ENCODE measurements at places on chromosomes 6 and 20. TPM values are rescaled to one million over a fixed set of nuclear protein-coding genes. Genes with fewer than 3 reads are reported as not detected.

GRCh38 chr20:49682278-49682677 lies 31.4 kb downstream of the B4GALT5 start:
- peaks cover 54% of the 10 kb centered on the region for H3K4me1 ChIP-seq
- H3K36me3 ChIP-seq, result no peaks in the 10 kb centered on the region
- no peak overlapping the region for H3K4me3 ChIP-seq

- H3K27me3 ChIP-seq, result peaks cover 5% of the 10 kb centered on the region
- no peak overlapping the region for H3K27ac ChIP-seq
- peak overlapping the region; percentile 18 for H3K4me3 ChIP-seq
- H3K36me3 ChIP-seq, result no peaks in the 10 kb centered on the region
- peak; percentile 64 for DNase-seq
These were observed 33.8 kb upstream of the SCRT2 start for GRCh38 chr20:709423-709822.

DNA sequence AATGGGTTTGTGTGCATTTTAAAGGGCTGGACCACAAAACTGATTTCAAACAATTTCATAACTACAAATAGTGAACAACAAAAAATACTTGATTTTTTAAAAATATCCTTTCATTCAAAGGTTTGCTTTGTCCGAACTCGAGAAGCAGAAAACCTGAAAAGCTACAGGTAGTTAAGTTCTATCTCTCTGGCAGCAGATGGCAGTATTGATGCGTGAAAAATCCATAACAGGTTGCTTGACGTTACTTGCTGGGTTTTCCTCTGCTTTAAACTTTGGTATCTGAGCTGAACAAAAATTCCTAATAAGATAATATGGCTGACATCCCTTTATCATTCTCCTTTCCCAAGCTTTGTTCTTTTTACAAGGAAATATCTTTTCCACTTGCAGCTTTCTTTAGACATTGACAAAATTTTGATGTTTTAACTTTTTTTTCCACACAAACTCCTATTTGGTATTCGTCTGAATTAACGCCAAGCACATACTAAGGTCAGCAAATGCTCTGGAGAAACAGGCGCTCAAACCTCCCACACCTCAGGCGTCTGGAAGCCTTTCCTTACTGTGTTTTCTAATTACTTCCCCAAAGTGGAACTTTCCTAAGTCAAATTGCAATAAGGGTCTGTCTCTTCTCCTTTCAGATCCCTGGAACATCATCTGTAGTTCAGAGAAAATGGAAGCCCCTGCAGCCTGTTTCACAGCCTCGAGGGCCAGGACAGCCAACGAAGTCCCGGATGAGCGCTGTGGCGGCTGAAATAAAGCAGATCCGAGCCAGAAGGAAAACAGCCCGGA lies 50.3 kb upstream of the GFRAL start:
- no peaks in the 10 kb centered on the region for H3K36me3 ChIP-seq
- peak overlapping the region; percentile 28 for H3K4me3 ChIP-seq
- H3K27ac ChIP-seq, result no peak overlapping the region
- no peaks in the 10 kb centered on the region for H3K27me3 ChIP-seq
- peak; percentile 45 for DNase-seq

DNA sequence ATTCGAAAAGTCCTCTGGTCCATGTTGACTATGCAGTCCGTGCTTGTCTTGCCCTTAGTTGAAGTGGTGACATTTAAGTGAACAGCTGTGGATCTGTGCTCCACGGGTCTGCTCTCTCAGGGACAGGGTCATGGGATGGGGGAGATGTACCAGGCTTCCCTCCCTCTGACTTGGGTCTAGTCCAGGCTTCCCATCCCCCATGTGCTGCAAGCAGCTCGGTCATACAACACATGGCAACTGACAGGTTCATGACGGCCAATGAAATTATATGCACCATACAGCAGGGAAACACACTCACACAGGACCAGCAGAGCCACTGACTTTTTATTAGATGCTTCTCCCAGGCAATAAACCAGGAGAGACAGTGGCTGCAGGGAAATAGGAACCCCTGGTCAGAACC lies 201.4 kb downstream of the PTPRT start:
- H3K36me3 ChIP-seq, result no peaks in the 10 kb centered on the region
- no peak overlapping the region for H3K27ac ChIP-seq
- H3K4me1 ChIP-seq, result no peaks in the 10 kb centered on the region
- H3K27me3 ChIP-seq, result no peaks in the 10 kb centered on the region

IL17F gene
- total RNA-seq, result not detected
